ENCODE measurements at places on chromosomes 7 and 10.

DNA sequence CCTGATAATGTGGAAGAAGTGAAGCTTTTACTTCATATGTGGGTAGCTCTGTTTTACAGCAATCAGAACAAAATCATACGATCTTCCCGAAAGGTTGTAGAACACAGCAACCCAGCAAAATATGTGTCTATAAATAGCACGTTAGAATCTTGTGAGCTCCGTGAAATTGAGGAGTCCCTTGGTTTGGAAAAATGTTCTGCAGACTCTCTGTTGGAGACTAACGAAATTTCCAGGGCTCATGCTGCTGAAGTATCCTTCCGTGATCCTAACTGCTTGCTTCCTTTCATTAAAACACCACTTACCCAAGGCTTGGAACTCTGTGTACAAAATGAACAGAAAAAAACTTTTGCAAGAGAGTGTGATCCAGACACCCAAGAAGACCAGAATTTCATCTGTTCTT lies 57.5 kb downstream of the TASOR2 start:
- no peak for DNase-seq

DNA sequence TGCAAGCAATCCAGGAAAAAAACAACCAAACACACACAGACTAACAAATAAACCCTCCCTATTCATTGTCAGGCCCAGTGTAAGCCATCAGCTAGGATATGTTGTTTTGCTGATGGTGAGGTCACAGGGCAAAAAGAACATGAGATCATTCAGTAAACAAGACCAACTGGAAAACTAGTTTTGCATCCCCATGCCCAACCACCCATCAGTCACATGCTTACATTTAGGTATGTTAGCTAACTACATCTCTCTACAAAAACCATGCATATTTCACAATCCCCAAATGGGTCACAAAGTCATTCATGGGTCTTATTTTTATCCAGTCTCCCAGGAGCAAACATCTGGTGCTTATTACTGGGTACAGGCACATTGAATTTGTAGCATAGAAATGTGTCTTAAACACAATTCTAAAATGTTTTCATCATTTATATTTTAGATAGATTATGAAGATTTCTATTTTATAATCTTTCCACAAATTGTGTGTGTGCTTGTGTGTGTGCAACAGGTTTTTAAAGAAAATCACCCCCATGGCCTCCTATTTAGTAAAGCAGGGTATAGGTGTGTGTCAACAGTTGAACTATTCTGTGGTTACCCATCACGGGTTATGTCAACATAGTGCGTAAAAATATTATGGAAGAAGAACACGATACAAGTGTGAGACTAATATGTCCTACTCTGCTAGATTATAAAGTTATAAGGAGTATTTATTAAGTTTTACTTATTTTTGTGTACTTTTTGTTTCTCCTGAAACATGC lies 103.8 kb upstream of the AKR1E2 start:
- DNase-seq = no peak

GRCh38 chr7:107999779-108000560 lies 3.0 kb downstream of the LAMB1 start:
- no peak for DNase-seq

- DNase-seq = no peak
These were observed 38.9 kb downstream of the CYP51A1 start for GRCh38 chr7:92095380-92095779.

DNA sequence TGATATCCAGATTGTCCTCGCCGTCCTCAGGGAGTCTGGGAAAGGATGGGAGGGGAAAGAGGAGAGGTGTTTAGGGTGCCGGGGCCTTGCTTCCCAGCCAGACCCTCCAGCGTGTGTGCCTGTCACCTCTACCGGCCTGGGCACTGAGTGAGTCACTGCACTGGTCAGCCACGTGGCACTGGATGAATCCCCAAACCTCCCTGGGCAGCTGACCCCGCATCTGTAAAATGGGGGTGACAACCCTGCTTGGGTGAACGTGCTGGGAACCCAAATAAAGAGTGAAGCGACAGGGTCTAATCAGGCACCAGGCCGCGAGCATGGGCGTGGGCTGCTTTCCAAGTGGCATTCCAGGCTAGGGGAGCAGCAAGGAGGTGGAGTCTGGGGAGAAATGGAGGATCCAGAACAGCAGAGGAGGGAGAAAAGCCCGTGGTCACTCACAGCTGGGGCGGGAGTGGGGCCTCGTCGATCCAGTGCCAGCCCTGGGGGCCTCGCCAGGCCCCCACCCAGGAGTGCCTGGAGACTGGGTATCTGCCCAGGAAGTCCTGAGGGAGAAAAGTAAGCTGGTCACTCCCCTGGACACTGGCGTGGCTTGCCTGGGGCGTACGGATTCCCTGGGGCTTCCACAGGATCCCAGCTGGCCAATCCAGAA lies 29.7 kb downstream of the KLRG2 start:
- no peak for DNase-seq

GRCh38 chr7:25361863-25362262 lies 133.6 kb upstream of the NPVF start:
- no peak for DNase-seq

DNA sequence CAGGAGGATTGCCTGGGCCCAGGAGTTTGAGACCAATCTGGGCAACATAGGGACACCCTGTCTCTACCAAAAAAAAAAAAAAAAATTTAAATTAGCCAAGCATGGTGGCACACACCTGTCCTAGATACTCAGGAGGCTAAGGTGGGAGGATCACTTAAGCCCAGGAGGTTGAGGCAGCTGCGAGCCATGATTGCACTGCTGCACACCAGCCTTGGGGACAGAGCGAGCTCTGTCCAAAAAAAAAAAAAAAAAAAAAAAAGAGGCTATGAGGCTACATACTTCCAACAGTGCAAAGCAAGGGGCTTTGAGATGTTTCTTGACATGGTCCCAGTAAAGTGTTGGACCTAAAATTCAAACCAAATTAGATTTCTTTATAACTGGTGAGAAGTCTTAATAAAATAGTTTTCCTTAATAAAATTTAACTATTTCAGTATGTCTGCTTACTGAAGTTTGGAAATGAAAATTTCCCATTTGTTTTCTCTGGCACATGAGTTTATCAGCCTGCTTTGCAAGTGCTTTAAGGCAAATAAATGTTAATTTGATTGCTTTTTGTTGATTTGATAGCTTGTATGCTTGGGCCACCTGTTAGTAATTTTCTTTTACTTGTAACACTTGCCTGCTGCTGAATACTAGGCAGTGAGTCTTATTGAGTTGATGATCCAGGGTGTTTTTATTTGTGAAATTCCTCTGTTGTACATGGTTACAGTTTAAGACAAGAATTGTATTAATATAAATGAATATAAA lies 16.1 kb downstream of the CALU start:
- no peak for DNase-seq

GRCh38 chr10:60035984-60036383 lies 129.6 kb upstream of the CCDC6 start:
- DNase-seq = no peak

- DNase-seq = no peak
These were observed 96.3 kb downstream of the PRKAG2 start for GRCh38 chr7:151780631-151781030.

GRCh38 chr10:74917481-74918077 lies 91.2 kb downstream of the KAT6B start:
- no peak for DNase-seq
